ENCODE measurements at places on chromosomes 2 and 18.

- DNase-seq, result no peak
Measured at GRCh38 chr2:3257166-3257565, 120.5 kb downstream of the EIPR1 start.

- DNase-seq, result no peak
Measured at GRCh38 chr18:74742573-74743243, 145.0 kb downstream of the ZNF407 start.

DNA sequence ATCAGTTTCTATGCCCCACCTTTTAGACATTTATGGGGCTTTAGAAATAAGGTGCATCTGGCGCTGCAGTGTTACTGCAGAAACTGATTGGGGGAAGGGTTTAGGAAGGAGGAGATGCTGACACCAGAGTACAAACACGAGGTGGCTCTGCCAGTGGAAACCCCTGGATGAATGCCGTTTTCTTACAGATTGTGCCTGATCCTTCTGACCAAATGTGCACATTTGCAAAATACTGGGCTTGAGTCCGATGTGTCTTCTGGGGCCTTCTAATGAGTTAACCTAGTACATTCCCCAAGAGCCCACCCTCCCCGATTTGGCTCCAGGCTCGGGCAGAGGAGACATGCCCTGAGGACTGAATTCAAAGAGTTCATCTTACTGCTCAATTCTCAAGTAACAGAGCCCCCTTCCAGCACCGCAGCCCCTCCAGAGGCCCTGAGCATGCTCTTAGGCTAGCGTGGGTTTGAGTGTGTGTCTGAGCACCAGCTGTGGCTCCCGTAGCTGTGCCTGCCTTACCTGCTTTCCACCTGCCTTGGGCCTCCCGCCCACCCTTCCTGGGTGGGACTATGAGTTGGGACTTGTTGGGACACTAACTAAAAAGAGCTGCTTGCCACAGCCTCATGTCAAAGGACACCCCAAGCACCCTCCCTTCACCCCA lies 116.7 kb upstream of the COPS8 start:
- no peak for DNase-seq

GRCh38 chr2:195396479-195396878 lies 260.5 kb upstream of the SLC39A10 start:
- DNase-seq, result no peak

- DNase-seq, result no peak
Measured at GRCh38 chr18:58661423-58661822, 9.8 kb upstream of the MALT1 start.

All from CD4-positive, alpha-beta T cell treated with Interleukin-17A for 1 hour (primary cell).